Stimulated activated CD4-positive, alpha-beta T cell treated with anti-CD3 and anti-CD28 coated beads, Interleukin-12 subunit alpha, Interleukin-12 subunit beta, amount 100 ng/mL, for 4 hours (primary cell): ENCODE measurements at places on chromosomes 3 and 15.

DNA sequence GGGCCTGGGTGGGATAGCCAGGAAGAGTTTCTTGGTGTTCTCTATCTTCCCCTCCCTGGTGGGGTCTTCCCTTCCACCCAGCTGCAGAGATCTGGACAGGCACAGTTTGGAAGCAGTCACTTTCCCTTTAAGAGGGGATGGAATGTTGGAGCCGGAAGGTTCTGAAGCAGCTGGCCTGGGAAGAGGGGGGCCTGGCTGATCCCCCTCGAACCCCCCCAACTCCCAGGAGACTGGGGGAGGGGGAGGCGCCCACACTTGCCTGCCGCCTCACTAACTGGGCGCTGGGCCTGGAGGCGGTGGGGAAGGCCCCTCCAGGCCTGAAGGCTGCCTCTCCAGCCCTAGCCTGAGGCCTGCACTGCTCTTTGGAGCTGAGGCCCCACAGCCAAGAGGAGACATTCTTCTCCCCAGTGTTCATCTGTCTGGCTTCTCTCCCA is 1.4 kb downstream of the DVL3 start:
- DNase-seq = no peak

GRCh38 chr3:149395107-149396089 is 17.9 kb upstream of the TM4SF1 start:
- no peak for DNase-seq

- no peak for DNase-seq
Measured at GRCh38 chr3:22606461-22606860, 596.7 kb upstream of the UBE2E2 start.

GRCh38 chr15:48592221-48592731 is 53.2 kb downstream of the FBN1 start:
- DNase-seq = no peak

- DNase-seq = no peak
Measured at GRCh38 chr3:187006864-187007630, 76.7 kb downstream of the ST6GAL1 start.

DNA sequence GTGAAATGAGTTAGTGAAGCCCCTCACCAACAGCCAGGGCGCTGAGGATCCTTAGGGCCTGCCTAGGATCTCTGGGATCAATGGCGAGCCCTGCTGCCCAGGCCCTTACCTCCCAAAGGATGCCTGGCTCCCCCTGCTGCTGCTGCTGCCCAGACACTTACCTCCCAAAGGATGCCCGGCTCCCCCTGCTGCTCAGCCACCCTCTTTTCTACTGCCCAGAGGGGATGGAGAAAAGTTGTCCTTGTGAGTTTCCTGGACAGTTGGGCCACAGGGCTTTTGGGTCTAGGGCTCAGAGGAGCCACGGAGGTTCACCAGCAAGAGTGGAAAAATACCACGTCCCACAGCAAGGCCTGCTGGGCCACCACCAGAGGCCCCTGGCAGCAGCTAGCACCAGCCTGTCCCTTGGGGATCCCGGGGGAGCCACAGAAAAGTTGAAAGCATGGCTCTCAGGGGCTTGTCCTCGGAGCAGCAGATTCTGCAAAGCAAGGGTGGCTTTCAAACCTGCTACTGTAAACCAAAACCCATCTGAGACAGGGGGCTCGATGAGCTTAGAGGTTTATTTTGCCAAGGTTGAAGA is 59.4 kb downstream of the SLC6A6 start:
- peak; percentile 23 for DNase-seq

GRCh38 chr15:98830034-98830634 is 177.5 kb downstream of the PGPEP1L start:
- no peak for DNase-seq

DNA sequence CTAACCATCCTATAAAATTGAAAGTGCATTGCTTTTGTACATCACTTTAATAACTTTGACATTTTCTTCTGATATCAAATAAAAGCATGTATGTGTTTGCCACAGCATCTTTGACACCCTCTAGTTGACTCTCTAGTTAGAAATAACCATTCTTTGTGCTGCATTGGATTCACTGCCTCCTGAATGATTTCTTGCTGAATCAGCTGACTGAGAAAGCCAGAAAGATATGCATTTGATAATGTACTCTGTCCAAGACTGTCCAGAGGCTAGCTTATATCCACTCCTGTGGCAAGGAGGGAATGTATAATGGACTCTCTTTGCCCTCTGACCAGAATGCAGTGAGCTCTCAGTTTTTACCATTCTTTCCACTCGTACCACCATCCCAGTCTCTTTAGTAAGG is 6.2 kb downstream of the RAB11A start:
- no peak for DNase-seq

GRCh38 chr3:154223519-154223918 is 100.8 kb downstream of the DHX36 start:
- DNase-seq = no peak

GRCh38 chr3:127821394-127821793 is 921 bp downstream of the MGLL start:
- no peak for DNase-seq

DNA sequence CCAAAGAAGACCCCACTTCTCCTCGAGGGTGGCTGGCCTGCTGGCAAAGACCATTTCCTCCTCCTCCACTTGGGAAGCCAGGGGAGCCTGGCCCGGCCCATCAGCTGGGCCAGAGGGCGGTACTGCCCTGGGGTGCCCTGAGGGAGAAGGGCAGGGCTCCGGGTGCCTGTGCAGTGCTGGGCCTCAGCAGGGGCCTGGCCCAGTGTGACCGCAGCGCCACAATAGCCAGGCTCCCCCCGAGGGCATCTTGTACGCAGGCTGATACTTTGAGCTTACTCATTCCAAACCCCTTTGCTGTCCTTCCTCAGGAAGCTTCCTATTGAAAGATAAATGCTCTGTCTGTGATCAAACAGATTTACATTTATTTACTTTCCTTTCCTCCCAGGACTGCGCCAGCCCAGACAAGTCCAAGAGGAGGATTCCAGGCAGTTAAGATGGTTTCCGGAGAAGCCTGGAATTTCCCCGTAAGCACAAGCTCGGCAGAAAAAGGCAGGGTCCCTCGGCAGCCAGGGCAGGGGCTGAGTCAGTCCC is 240.1 kb downstream of the XXYLT1 start:
- DNase-seq = no peak

DNA sequence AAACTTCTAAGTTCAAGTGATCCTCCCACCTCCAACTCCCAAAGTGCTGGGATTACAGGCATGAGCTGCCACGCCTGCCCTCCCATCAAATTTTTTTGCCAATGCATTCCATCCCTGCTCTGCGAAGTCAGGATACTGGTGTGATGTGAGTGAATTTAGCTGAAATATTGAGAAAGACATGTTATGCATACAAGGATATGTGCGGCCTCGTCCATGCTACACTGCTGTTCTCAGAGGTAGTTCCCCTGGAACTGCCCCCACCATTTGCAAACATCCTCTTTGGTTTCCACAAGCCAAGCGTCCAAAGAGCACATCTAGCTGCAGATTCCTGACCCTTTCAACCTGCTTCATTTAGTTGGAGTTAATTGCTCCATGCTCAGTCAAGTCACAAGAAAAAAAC is 36.5 kb upstream of the BCL2A1 start:
- DNase-seq = no peak

GRCh38 chr3:46236294-46237054 is 5.8 kb upstream of the CCR3 start:
- DNase-seq = no peak

DNA sequence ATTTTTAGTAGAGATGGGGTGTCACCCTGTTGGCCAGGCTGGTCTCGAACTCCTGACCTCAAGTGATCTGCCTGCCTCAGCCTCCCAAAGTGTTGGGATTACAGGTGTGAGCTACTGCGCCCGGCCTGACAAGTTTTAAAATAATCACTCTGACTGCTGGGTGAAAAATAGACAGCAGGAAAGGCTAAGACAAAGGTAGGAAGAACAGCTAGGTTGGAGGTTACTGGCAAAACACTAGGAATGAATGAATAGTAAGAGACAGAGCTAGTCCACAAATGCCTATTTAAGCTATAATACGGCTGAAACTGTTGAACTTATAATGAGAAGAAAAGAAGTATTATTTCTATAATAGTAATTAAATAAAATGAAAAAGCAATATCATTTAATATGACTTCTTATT is 46.7 kb upstream of the RAP2B start:
- DNase-seq = no peak

DNA sequence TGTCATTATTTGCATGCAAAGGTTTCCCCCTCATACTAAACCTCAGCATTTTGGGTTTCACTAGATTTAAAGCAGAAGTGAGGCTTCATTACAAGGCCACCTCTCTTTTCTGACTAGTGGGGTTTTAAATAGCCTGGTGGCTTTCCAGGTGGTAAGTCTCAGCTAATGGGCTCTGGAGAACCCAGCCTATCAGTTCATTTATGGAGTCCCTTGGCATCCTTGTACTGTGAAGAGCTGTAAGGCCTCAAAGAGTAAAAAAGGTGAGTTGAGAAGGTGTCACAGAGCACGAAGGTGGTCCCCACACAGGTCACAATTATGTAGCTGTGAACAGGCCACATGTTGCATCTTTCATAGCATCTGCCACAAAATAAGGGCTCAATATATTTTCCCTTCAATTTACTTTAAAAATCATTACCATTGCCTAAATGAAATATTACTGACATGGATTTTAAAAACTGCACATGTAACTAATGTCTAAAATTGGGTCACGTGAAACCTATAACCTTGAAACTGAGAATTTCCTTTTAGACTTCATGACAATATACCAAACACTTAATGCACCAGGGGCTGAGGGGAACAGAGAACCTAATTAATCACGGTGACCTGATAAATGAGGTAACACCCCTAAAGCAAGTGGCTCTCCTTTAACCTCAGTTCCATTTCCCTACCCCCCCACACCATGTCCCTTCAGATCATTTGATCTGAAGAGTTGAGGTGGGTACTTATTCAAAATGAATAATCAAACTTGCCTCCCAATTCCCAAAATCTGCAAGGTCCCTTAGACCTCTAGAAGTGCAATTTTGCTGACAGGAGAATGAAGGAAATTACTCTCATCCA is 1.3 kb downstream of the NGLY1 start:
- no peak for DNase-seq

GRCh38 chr3:188516515-188516914 is 362.6 kb downstream of the LPP start:
- DNase-seq = no peak

DNA sequence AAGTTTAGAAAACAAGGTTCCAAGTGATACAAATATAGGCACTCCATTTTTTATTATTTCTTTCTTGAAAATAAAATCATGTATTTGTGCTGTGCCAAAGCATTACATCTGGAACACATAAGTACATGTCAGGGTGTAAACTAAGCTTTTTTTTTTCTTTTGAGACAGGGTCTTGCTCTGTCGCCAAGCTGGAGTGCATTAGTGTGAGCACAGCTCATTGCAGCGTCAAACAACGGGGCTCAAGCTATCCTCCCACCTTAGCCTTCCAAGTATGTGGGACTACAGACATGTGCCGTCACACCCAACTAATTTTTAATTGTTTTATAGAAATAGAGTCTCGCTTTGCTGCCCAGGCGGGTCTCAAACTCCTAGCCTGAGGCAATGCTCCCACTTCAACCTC is 9.0 kb downstream of the SPATA12 start:
- no peak for DNase-seq

DNA sequence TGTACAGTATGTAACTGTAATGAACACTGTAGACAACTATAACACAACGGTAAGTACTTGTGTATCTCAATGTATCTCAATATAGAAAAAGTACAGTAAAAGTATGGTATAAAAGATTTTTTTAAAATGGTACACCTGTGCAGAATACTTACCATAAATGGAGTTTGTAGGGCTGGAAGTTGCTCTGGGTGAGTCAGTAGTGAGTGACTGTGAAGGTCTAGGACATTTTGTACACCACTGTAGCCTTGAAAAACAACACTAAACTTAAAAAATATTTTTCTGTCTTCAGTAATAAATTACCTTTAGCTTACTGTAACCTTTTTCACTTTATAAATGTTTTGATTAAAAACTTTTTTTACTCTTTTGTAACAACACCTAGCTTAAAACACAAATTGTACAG is 142.9 kb downstream of the ATG7 start:
- no peak for DNase-seq

GRCh38 chr15:85412066-85412465 is 31.7 kb downstream of the AKAP13 start:
- no peak for DNase-seq

- DNase-seq = no peak
Measured at GRCh38 chr3:69890084-69890483, 109.4 kb upstream of the SAMMSON start.

- DNase-seq = no peak
Measured at GRCh38 chr3:172138193-172138537, 98.8 kb downstream of the FNDC3B start.

DNA sequence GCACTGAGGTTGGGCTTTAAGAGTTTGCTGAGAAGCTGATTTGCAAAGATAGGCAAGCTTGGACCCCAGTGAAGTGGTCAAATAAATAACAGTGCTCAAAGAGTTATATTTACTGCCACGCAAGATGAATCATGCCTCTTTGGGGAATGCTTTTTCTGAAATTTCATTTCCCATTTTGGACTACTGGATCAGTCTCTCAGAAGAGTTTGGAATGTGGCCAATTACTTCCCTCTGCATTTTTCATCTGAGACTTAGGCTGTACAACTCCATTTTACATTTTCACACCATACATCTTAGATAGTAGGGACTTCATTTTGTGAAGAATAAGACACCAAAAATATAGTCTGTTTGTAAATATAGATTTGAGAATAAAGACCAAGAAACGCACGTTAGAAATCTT is 419.7 kb downstream of the FGF12 start:
- no peak for DNase-seq

DNA sequence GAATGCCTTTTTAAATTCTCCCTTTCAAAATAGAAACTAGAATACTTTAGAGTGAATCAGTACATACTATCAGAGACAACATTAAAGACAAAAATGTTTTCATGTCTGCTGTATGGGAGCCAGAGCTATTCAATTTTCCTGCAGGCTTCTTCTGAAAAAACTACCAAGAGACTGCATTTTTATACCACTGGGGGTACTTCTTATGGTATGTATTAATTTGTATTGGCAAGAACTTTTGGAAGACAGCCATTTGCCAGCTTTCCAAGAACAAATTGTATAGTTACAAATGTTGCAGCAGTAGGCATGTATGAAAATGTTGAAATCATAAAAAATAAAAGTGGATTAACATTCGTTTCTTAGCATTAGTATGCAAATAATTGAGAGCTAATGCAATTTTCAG is 1010.0 kb upstream of the CADM2 start:
- no peak for DNase-seq

- no peak for DNase-seq
Measured at GRCh38 chr3:107367353-107367752, 9.9 kb upstream of the CCDC54 start.

GRCh38 chr15:68775671-68776476 is 44.8 kb downstream of the ANP32A start:
- no peak for DNase-seq

DNA sequence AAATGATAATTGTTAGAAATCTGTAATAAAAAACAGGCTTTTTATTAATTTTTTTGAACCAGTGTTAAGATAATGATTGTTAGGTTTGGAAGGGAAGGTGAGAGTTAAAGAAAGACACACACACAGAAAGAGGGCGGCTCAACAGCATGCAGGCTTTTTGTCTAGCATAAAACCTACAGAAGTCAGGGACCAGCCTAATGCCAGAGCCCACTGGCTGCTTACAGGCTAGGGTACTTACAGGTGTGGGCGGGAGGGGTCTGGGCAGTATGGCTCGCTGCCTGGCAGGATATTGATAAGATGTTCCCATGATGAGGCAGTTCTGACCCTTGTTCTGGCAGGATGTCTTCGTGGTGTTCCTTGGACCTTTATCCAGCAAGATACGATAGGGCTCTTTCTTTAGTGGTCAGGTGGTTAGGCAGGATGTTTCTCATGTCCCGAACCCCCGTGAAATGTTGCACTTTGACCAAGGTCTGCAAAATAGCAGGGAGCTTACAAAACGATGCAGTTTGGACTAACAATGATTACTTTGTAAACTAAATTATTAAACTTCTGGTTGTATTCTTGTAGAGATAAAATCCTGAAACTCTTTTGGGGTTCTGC is 84.7 kb downstream of the DCUN1D1 start:
- no peak for DNase-seq
